ENCODE measurements at places on chromosomes 11 and 22.

- no peak for DNase-seq
Observed at GRCh38 chr22:35380013-35380412, 883 bp upstream of the HMOX1 start.

- no peak for DNase-seq
Observed at GRCh38 chr11:17350455-17351171, 987 bp upstream of the NCR3LG1 start.

DNA sequence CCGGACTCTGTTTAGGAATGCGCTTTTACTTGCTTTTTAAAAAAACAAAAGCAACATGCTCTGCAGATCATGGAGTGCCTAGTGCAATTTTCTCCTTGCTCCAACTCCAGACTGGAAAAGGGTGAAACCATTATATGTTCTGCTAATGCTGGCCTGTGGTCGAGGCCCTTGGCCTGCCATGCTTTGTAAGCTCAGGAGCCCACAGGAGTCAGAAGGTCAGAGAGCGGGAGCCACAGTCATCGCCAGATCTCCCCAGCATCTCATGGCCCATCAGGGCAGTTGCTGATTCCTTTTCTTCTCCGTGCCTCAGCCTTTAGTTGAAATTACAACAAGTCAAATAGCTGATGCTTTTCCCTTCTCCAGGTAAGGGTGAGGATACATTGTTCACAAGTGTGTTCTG, 80.3 kb downstream of the DDIAS start:
- DNase-seq: no peak

DNA sequence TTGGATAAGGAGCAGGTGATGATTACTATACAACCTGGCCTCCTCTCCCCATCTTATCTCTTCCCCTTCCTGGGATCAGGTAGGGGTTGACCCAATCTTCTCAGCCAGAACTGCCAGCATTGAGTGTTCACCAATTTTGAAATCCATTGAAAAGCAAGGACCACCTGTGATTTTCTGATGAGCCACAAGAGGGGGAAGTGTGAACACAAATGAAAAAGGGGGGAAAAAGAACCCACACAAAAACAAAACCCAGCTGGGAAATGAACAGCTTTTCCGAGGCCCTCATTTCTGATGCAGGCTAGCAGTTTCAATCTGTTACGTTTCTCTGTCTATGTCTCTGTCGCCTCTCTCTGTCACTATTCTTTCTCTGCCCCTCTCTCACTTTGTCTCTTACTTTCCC, 161.9 kb downstream of the INSC start:
- DNase-seq: peak; percentile 19

DNA sequence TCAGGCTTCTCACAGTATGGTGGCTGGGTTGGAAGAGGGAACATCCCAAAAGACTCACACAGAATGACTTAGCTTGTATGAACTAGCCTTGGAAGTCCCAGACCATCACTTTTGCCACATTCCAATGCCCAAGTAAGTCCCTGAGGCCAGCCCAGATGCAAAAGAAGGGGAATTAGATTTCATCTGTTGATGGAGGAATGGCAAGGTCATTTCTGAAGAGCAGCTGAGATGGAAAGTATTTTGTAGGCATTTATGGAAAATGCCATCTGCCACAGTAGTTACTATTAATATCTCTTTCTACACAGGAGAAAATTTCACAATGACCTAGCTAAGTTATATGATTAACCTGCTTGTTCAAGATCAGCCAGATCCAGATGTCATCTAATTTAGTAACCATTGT, 58.8 kb downstream of the ENDOD1 start:
- DNase-seq: no peak

DNA sequence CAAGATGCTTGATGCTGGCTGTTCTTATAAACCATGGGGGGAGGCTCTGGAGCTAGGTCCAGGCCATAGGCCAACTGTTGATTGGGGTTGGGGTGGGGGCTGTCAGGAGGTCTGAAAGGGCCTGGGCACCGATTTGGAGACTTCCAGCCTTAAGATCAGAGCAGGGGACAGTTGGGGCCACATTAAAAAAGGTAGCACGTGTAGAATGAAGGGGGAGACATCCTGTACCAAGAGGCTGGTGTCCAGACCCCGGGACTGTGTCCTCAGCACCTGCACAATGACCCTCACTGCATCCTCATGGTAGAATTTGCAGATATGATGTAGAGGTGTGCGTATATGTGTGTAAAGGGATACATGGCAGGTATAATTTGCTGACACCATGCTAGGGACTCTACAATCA, 12.4 kb upstream of the TBX1 start:
- no peak for DNase-seq

DNA sequence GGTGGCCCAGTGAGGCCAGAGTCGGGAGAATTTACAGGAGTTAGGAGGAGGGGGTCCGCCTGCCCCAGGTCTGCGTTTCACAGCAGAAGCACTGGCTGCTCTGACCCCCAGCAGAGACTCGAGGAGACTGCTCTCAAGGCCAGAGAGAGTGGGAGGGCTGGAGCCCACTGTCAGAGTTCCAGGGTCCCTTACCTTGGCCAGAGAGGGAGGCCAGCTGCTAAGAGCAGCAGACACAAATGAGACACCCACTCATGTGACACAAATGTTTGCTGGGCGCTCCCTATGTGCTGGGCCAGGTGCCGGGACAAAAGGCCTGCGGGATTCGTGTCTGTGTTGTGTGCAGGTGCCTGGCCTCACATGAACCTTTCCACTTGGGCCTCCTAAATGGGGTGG, 2.8 kb upstream of the TNFRSF13C start:
- DNase-seq: no peak

- no peak for DNase-seq
Observed at GRCh38 chr11:96869207-96869606, 479.4 kb downstream of the JRKL start.

- DNase-seq: no peak
Observed at GRCh38 chr11:116862185-116862584, 24.8 kb upstream of the APOA1 start.

DNA sequence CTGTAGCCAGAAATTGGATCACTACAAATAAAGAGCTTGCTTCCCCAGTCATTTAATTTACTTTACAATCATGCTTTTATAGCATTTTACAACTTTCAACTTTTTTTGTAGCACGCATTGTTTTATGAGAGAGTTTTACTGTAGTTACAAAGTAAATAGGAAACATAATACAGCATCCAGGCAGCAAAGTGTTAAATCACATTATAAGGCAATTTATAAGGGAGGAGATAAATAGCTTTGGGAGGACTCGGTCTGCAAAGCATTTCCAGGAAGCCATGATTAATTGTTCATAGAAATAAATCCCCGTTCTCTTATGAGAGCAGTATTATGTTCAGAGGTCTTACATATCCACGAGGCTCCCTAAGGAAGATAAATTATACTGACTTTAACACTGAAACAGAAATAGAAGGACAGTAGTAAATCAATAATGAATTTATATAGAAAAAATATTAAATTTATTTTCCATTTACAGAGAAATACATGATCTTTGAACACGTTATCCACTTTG, 792.6 kb upstream of the RAG2 start:
- no peak for DNase-seq

DNA sequence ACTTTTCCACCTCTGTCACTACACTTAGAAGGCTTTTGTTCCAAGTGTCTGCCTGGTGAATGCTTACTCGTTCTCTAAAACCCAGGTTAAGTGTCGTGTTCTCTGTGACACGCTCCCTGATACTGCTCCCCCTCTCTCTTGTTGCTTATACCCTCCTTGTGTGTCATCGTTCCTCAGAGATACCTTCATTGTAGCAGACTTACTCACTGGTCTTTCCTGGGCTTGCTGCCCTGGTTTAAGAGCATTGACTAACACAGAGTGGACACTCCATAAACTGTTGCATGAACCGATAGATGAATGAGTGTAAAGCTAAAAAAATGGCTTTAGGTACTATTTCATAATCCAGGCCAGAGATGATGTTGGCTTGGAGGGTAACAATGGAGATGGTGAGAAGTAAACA, 171.3 kb downstream of the GRIK4 start:
- no peak for DNase-seq
